Activated naive CD4-positive, alpha-beta T cell treated with anti-CD3 and anti-CD28 coated beads, Interleukin-2, amount 10 ng/mL, durations not matched to agents 7 days and 5 days (primary cell): ENCODE measurements at places on chromosomes 13 and 19.
A peak's percentile ranks its signal among the peaks of the same experiment; 100 is the strongest.

DNA sequence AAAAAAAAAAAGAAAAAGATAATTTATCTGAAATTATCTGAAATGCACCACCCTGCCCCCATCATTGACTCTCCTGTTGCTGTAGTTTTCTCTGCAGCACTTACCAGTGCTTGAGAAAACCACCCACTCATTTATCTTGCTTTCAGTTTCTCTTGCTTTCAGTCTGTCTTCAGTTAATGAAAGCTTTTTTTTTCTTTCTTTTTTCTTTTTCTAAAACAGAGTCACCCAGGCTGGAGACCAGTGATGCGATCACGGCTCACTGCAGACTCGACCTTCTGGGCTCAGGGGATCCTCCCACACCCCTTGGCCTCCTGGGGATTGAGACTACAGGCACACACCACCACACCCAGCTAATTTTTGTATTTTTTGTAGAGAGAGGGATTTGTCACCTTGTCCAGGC, 4.3 kb upstream of the ACP5 start:
- H3K36me3 ChIP-seq = peaks cover 3% of the 10 kb centered on the region
- peak overlapping the region; percentile 62 for H3K4me3 ChIP-seq
- DNase-seq = peak; percentile 68
- H3K4me1 ChIP-seq = peaks cover 36% of the 10 kb centered on the region
- peak overlapping the region; percentile 96 for H3K27ac ChIP-seq
- H3K27me3 ChIP-seq = peaks cover 11% of the 10 kb centered on the region

DNA sequence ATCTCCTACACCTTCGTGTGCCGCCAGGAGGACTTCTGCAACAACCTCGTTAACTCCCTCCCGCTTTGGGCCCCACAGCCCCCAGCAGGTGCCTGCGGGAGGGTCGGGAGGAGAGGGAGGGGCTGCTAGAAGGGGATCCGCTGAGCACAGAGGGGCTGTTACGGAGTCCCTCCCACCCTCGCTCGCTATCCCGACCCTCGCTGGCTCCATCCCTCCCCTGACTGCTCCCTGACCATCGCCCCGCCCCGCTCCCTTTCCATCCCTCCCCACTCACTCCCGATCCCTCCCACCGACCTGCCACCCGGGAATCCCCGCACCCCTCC, 780 bp downstream of the CD177 start:
- H3K4me3 ChIP-seq = no peak overlapping the region
- no peak overlapping the region for H3K27ac ChIP-seq
- H3K36me3 ChIP-seq = no peaks in the 10 kb centered on the region
- H3K4me1 ChIP-seq = no peaks in the 10 kb centered on the region
- peaks cover 24% of the 10 kb centered on the region for H3K27me3 ChIP-seq

- no peak overlapping the region for H3K27ac ChIP-seq
- H3K27me3 ChIP-seq = peaks cover 62% of the 10 kb centered on the region
- DNase-seq = no peak
- peaks cover 2% of the 10 kb centered on the region for H3K36me3 ChIP-seq
- H3K4me3 ChIP-seq = no peak overlapping the region
Observed at GRCh38 chr13:19604306-19604705, 29.2 kb upstream of the MPHOSPH8 start.

DNA sequence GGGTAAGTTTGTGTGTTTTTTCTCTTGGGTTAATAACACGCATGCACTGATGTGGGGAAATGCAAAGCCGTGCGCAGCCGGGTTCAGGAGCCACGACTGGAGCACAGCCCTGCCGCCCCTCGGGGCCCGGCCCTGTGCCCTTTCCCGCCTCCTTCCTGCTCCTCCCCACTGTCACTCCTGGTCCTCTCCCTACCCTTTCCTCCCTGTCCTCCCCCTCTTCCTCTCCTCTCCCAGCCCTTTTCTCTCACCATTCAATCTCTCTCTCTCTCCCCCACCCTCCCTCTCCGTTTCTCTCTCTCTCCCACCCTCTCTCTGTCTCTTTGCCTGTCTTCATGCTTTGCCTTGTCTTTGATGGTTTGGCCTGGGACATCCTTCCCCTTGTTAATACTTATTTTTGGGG, 27.2 kb downstream of the PLEKHJ1 start:
- H3K36me3 ChIP-seq = peaks cover 30% of the 10 kb centered on the region
- H3K4me1 ChIP-seq = peaks cover 6% of the 10 kb centered on the region
- H3K27ac ChIP-seq = no peak overlapping the region
- no peak for DNase-seq

DNA sequence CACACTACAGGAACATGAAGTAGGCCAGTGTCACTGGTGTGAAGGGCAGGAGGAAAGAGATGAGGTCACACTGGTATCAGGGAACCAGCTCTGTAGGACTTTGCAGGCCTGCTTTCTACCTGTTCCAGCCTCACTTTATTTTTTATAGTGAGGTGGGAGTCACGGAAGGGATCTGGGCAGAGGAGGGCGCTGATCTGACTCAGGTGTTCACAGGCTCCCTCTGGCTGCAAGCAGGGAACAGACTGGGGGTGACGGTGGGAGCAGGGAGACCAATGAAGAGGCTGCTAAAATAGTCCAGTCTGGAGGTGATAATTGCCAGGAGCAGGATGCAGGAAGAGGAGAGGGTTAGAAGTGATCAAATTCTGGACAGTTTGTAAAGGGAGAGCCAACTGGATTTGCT, 2.8 kb downstream of the THAP8 start:
- H3K4me3 ChIP-seq = no peak overlapping the region
- peaks cover 4% of the 10 kb centered on the region for H3K36me3 ChIP-seq
- no peak for DNase-seq
- H3K4me1 ChIP-seq = peaks cover 32% of the 10 kb centered on the region
- no peak overlapping the region for H3K27ac ChIP-seq

GRCh38 chr13:27562457-27562856, 57.9 kb downstream of the LNX2 start:
- H3K36me3 ChIP-seq = peaks cover 3% of the 10 kb centered on the region
- H3K27me3 ChIP-seq = no peaks in the 10 kb centered on the region
- H3K4me1 ChIP-seq = no peaks in the 10 kb centered on the region
- DNase-seq = no peak
- H3K4me3 ChIP-seq = no peak overlapping the region

DNA sequence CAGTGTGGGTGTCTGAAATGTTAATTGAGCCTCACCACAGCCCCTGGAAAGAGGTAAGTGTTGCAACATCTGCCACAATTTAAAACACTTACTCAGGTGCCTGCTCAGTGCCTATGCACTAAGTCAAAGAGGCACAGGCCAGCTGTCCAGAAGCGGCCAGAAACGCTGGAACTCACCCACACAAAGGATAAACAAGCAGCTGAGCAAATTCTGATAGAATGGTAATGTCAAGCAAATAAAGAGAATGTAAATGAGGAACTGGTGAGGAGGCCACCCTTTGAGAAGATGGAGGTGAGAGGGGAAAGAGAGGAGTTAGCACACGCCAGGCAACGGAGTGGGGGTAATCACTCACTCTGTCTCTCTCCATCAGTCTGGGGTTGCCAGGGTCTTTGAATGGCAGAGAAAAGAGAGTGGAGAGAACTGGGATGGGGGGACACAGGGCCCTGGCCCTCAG, 67.7 kb upstream of the SERP2 start:
- peaks cover 27% of the 10 kb centered on the region for H3K4me1 ChIP-seq
- no peak overlapping the region for H3K27ac ChIP-seq
- DNase-seq = no peak
- peaks cover 6% of the 10 kb centered on the region for H3K27me3 ChIP-seq
- no peaks in the 10 kb centered on the region for H3K36me3 ChIP-seq

DNA sequence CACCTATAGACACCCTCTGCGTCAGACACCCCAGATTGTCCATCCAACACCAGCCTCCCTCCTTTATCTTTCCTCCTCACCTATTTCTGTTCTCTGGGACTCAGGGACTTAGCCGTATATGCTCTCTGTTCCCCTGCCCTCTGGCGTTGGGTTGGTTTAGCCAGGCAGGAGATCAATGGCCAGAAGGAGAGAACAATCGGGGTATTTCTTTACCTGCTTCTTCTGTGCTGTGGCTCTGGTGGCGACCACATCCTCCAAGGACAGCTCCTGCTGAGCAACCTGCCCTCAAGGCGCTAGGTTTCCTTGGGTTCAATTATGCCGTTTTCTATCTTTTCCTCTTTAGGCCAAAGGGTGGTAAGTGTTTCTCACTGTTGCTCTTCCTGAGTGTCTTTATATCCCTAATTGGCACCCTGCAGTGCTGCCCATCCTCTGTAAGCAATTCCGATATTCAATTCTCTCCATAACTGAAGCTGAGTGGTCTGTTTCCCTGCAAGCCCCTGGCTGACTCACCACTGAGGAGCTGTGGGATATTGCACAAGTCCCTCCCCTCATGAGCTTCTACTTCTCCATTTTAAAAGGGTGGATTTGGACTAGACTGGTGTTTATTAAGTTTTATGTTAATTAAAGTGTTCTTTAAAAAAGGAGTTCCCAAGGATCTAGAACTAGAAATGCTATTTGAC, 63.7 kb upstream of the TMTC4 start:
- no peaks in the 10 kb centered on the region for H3K4me1 ChIP-seq
- H3K27me3 ChIP-seq = no peaks in the 10 kb centered on the region
- DNase-seq = no peak
- no peaks in the 10 kb centered on the region for H3K36me3 ChIP-seq
- H3K27ac ChIP-seq = no peak overlapping the region

DNA sequence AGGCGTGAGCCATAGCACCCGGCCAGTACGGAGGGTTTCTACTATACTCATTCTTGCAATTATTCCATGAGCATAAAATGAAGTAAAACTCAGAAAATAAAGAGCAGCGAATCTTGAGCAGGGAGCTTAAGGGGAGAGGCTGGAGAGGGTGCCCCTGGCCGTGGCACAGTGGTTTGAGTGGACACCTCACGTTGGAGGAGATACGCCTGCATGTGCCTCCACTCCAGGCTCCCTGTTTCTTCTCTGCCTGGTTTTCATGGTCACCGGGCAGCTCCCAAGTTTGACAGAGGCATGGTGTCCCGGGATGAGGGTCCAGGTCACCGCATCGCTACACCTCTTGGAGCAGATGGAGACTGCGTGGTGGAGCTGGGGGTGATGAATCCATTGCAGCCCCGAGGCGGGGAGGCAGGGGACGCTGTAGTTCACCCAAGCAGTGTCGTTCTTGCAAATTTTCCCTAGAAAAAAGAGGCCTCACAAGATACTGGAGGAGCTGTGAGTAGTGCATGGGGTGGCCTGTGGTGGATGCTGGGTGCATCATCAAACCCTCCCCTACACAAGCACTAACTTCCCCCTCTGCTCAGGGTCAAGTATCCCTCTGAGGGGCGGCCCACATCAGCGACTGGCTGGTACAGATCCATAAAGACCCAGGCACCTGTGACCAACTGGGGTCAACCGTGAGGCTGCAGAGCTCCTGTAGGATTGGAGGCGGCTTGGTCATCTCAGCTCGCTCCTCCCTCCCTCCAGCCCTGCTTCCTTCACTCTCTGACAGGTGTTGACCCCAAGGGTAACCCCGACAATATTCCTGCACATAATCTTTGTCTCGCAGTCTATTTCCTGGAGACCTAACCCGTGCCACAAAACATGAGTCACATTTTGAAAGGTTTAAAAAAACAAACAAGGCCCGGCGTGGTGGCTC, 3.6 kb upstream of the MIER2 start:
- DNase-seq = no peak
- peaks cover 17% of the 10 kb centered on the region for H3K27me3 ChIP-seq
- H3K4me3 ChIP-seq = no peak overlapping the region
- H3K27ac ChIP-seq = no peak overlapping the region
- peaks cover 4% of the 10 kb centered on the region for H3K36me3 ChIP-seq

DNA sequence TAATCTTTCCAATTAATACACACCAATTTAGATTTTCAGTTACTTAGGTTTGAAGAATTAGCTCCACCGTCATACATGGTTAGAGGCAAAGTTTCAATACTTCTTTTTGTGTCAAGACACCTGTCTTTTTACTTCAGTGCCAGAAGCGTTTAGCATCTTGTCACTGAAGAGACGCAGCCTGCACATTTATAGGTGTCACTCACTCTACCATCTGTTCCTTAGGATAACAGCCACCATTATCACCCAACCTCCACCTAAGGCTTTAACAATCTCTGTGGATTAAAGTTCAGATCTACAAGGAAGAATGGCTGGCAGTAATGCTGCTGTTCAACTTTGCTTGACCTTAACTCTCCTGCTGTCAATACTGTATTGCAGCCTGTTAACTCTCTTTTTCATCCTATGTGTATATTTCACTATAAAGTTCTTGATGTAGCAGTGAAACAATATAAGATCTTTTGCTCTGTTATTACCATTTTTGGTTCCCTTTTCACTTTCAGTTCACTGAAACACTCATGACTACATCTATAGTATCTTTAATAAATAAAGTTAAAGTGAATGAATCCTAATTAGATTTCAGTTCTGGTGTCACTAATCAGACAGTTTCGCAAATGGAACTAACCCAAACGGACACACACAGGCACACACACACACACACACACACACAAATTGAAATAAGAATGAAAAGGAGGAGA, 435.6 kb downstream of the PCDH9 start:
- H3K4me3 ChIP-seq = no peak overlapping the region
- no peaks in the 10 kb centered on the region for H3K4me1 ChIP-seq
- DNase-seq = no peak
- no peaks in the 10 kb centered on the region for H3K36me3 ChIP-seq

DNA sequence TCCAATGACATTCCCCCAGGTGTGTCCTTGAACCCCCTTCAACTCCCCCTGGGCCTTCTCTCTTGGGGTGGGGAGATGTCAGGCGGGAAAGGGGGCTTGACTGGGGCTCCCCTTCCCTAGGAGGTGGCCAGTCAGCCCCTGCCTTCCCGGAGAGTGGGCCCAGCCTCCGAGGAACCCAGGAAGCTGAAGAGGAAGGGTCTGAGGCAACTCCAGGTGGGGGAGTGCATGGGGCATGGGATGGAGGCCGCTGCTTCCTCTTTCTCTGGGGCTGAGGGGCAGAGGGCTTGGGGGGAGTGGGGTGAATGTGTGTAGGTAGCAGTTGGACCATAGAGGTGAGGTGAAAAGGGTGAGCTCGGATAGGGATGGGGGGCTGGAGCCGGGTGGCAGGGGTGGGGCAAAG, 2.7 kb upstream of the INAFM1 start:
- H3K27me3 ChIP-seq = no peaks in the 10 kb centered on the region
- H3K27ac ChIP-seq = peak overlapping the region; percentile 85
- peaks cover 34% of the 10 kb centered on the region for H3K36me3 ChIP-seq
- peaks cover 29% of the 10 kb centered on the region for H3K4me1 ChIP-seq
- DNase-seq = no peak

DNA sequence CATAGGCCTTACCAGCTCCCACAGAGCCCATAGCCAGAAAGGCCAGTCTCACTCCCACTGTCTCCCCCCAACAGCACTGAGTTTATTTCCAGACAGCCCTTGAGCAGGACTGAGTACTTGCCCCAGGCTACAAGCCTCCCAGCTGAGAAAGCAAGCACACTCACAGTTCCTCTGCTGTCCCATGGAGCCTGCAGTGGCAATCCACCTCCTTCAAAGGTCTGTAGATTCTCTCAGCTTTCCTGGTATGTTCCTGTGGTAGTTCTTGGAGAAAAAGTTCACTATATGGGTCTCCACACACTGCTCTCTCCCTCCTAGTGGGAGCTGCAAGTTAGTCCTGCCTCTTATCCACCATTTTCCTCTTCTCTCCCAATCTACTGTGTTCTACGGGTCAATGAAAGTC, 728.7 kb downstream of the DIAPH3 start:
- no peaks in the 10 kb centered on the region for H3K36me3 ChIP-seq
- no peak for DNase-seq
- no peaks in the 10 kb centered on the region for H3K4me1 ChIP-seq
- no peaks in the 10 kb centered on the region for H3K27me3 ChIP-seq
- H3K4me3 ChIP-seq = no peak overlapping the region
- H3K27ac ChIP-seq = no peak overlapping the region
